ENCODE measurements at places on chromosomes 2 and 18.

DNA sequence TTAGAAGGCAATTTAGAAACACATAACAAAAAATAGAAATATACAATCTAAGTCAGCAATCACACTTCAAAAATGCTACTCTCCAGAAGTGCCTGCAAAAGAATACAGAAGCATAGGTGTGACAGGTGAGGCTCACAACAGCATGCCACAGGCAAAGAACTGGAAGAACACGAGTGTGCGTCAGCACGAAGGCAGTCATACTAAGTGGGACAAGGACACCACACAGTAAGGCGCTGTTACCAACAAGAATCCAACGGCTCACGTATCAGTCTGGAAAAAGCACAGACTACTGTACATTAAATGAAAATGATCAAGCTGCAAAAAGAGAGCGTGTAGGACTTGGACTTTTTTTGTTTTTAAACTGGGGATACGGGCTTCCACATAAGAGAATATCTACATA is 18.7 kb downstream of the HDLBP start:
- DNase-seq = no peak

GRCh38 chr2:36223259-36223658 is 132.3 kb upstream of the CRIM1 start:
- no peak for DNase-seq

GRCh38 chr2:10444463-10444862 is 3.7 kb downstream of the ODC1 start:
- DNase-seq = no peak

- DNase-seq = no peak
These were observed 18.0 kb downstream of the SLC9A2 start for GRCh38 chr2:102637358-102637757.

DNA sequence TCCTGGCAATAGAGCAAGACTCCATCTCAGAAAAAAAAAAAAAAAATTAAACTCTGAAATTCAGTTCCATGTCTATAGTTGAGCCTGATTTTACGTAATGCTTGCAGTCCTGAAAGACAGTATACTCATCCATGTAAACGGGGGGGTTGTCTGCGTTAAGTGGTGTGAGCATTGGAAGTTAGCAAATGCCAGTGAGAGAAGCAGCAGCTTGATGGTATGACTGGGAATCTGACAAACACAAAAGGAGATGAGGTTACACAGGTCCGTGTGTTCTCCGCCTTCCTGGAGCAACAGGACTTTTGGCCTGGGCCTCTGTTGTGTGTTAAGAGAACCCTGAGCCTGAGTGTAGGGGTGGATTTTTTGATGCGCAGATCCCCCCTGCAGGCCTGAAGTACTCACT is 82.9 kb downstream of the PRKCE start:
- no peak for DNase-seq

DNA sequence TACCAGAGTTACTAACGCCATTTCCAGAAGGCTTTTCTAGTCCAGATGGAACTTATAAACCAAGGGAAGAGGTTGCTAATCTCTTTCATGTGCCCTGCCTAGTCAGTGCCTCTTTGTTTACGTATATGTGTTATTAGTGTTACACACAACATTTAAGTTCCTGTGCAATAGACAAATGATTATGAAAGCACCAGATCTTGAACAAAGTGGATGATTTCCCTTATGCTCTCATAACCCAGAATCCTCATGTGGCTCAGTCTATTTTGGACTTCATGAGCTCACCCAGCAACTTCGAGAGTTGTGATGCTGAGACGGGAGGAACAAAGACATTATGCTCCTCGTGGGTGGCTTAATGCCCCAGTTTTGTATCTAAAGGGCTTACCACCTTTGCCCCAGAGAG is 214.4 kb upstream of the SP5 start:
- no peak for DNase-seq

DNA sequence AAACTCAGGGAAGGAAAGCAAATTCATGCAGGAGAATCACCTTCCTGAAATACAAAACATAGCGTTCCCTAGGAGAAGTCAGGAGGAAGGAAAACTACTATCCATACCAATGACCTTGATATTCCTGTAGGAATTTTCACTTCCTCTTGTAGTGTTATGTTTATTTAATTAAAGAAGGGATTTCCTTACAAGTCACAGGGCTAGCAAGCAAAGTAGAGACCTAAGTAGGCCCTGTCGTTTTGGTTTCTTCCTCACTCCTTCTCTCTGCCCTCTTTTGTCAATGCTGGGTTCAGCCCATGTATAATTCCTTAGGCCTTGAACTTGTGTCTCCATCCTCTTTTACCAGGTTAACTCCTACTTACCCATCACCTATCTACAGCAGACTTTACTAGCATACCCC is 435.2 kb upstream of the LRATD1 start:
- DNase-seq = no peak

DNA sequence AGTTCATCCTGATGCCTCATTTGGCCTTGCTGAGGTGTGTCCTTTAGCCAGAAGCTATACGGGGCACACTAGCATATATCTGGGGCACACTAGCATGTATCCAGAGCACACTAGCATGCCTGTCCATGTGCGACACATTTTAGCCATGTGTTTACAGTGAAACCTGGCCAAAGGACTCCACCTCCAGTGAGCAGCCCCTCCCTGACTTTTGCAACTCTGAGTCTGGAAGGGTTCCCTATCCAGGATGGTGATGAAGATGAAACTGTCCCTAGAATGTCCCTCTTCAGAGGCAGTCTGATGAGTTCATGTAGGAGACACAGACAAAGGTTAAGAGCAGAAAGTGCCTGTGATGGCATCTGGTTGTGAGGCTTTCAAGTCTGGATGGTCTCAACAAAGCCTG is 61.4 kb upstream of the LGALSL start:
- no peak for DNase-seq

DNA sequence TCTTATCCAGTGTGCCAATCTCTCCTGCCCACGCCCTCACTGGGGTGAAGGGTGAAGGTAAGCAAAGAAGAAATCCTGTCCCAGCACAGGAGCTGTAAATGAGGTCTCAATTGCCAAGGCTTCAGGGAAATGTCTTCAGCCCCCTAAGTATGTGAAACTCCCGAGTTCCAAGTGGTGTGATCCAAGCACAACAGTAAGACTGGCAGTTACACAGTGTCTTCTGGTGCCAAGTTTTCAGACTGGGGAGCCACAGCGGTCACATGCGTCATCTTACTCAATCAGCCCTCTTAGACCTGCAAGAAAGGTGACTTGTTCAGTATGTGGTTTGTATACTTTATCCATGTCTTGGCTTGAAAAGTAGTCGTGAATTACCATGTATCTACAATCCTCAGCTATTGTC is 55.0 kb upstream of the SPRED2 start:
- no peak for DNase-seq

DNA sequence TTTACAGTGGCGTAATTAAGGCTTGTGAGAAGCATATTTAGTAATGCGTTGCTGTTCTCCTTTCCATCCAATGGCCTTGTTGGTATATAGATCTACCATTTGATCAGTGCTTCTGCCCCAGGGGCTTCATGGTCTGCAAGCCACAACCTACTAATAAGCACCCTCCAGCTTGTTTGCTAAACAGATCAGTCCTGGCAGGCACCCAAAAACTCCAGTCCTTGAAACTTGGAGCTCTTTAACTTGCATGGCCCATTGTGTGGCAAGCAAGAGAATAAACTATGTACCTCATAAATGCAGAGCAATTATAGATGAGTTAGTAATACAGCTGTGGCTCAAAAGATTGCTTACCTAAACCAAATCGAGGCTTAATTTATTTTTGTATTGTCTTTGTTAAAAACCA is 158.5 kb downstream of the FTCDNL1 start:
- DNase-seq = no peak

GRCh38 chr2:110677080-110677479 is 783 bp downstream of the BUB1 start:
- no peak for DNase-seq

DNA sequence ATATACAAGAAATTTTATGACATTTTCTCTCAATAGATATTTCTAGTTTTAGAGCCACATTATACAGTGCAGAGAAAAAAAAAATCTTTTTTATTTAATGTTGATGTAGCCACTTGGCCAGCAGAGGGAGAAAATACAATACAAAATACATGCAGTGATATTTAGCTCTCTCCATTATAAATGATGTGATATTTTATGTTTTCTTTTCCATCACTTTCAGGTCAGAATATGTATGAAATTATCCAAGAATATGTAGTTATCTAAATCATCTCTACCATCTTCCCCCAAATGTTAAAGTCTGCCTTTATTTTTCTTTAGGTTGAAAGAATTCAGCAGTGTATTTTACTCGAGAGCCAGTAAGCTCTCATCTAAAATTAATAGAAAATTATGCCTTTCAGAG is 533.6 kb upstream of the FSHR start:
- DNase-seq = no peak

- DNase-seq = no peak
These were observed 200.4 kb downstream of the CTNNA2 start for GRCh38 chr2:79713131-79713785.

GRCh38 chr18:74541703-74542555 is 7.6 kb downstream of the CNDP1 start:
- no peak for DNase-seq

DNA sequence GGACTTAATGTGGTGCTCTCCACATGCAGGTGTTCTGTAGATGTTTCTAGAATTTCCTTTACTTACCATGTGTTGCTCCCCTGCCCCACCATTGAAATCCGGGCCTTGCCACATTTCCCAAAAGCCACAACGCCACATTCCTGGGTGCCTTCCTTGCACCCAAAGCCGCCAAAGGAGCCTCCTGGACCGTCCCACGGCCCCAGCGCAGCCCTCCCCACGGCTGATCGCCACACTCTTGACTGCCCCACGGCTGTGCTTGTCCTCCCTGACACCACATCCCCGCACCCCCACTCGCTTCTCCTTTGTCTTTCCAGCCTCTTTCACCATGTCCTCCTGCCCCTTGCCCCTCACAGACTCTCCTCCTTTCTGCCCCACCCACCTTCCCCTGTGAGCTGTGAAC is 40.2 kb upstream of the CHMP1B start:
- no peak for DNase-seq

GRCh38 chr2:65430603-65431420 is 1.6 kb downstream of the SPRED2 start:
- DNase-seq = peak; percentile 64

GRCh38 chr2:166972002-166972401 is 83.7 kb downstream of the XIRP2 start:
- no peak for DNase-seq

GRCh38 chr2:237835372-237835771 is 24.1 kb upstream of the RAMP1 start:
- DNase-seq = no peak

- DNase-seq = no peak
These were observed 223.7 kb downstream of the IRS1 start for GRCh38 chr2:226575928-226576327.

DNA sequence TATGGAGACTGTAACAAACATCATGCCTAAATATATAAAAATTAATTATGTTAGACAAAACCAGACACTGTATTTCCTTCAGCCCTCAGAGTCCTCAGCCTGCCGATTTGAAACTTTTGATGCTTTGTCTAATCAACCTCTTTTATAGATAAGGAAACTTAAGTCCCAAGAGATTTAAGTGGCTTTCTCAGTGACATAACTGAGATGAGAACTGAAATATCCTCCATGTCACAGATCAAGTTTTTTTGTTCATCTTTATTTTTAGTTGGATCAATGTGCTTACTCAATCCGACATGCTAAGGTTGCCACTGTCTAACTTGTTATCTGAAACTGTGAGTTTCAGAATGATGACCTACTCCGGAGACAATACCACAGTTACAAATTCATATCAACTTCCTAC is 72.3 kb downstream of the BARD1 start:
- no peak for DNase-seq

DNA sequence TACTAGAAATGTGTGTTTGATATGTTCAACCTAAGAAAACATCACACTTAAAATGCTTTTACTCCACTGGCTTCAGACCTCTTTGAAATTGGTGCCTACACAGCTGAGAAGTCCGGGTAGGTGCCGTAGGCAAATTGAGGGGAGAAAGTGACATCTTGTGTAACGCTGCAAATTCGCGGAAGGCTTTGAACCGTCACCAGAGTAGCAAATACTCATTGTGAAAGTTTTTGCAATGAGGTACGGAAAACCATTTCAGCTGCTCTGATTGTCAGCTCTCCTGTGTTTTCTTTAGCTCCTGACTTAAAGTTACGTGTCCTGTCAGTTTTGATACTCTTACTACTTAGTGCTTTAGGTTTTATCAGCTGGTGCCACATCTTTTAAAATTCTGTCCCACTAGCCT is 224.5 kb downstream of the FAM210A start:
- no peak for DNase-seq

DNA sequence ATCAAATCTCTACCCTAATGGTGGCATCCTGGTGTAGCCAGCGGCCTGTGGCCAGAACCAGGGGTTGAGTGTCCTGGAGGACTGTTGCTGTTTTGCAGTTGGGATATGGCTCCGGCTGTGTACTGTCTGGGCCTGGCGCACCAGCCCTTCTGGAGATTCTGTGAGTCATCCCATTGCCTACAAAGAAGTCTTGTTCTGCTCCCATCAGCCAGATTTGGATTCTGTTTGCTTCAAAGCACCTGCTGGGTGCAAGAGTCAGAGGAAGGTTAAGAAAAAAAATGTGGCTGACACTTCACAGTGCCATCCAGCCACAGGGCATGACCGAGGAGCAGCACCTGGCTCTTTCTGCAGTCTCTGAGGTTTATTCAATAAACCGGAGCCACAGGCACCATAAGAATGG is 41.0 kb upstream of the ASAP2 start:
- DNase-seq = no peak

- DNase-seq = no peak
These were observed 18.2 kb upstream of the CCBE1 start for GRCh38 chr18:59715445-59715844.

- DNase-seq = no peak
These were observed 49.9 kb downstream of the CXCR4 start for GRCh38 chr2:136067897-136068580.

DNA sequence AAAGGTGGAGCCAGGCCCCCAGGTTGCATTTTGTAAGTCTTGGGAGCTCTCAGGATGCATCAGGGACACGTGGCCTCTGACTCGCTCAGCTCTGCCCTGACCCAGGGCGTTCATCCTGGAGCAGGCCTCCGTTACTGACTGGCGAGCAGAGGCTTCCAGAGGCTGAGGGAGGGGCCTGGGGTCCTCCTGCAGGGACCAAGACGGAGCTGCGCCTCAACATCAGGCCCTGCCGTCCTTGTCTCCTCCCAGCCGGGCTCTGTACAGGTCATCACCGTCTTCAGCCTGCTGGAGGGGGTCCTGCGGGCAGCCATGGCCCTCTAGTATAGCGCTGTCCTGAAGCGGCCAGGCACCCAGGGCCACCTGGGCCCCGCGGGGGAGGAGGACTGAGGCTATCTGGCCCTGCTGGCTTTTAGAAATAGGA is 10.2 kb upstream of the ALPP start:
- no peak for DNase-seq

GRCh38 chr2:104929663-104930062 is 75.7 kb downstream of the POU3F3 start:
- DNase-seq = no peak

- no peak for DNase-seq
These were observed 103.0 kb downstream of the TRIB2 start for GRCh38 chr2:12819721-12820120.

DNA sequence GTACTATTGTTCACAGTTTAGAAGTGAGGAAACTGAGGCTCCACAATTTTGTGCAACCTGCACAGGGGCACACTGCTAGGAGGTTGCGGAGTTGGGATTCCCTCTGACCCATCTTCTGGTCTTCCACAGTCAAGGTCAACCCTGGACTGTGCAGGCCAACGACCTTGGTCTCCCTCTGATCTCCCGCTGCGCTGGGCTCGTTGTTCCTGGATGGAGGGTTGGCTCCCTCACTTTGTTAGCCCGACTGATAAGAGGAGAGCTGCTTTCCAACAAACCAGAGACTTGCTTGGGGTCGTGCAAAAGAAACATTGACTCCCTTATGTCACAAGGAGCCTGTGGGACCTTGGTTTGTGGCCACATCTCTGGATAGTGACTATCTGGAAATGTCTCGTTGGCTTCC is 187.6 kb downstream of the MYCN start:
- DNase-seq = no peak

Data from stimulated activated CD8-positive, alpha-beta memory T cell treated with anti-CD3 and anti-CD28 coated beads, Interleukin-7, amount 100 ng/mL, for 4 hours (primary cell).